ENCODE measurements at places on chromosomes 3 and 15. TPM values are rescaled to one million over a fixed set of nuclear protein-coding genes. Genes with fewer than 3 reads are reported as not detected.

GRCh38 chr3:67875338-67875737, 220.9 kb upstream of the SUCLG2 start:
- H3K36me3 ChIP-seq, result no peaks in the 10 kb centered on the region
- no peaks in the 10 kb centered on the region for H3K27me3 ChIP-seq
- H3K4me3 ChIP-seq, result no peak overlapping the region
- H3K27ac ChIP-seq, result no peak overlapping the region
- no peaks in the 10 kb centered on the region for H3K4me1 ChIP-seq

GRCh38 chr3:191070762-191071403, 128.2 kb upstream of the OSTN start:
- no peaks in the 10 kb centered on the region for H3K27me3 ChIP-seq
- H3K27ac ChIP-seq, result no peak overlapping the region
- no peak for DNase-seq
- H3K4me1 ChIP-seq, result peaks cover 9% of the 10 kb centered on the region
- no peaks in the 10 kb centered on the region for H3K36me3 ChIP-seq

SHC4 gene
- total RNA-seq, result 3.3 TPM

DNA sequence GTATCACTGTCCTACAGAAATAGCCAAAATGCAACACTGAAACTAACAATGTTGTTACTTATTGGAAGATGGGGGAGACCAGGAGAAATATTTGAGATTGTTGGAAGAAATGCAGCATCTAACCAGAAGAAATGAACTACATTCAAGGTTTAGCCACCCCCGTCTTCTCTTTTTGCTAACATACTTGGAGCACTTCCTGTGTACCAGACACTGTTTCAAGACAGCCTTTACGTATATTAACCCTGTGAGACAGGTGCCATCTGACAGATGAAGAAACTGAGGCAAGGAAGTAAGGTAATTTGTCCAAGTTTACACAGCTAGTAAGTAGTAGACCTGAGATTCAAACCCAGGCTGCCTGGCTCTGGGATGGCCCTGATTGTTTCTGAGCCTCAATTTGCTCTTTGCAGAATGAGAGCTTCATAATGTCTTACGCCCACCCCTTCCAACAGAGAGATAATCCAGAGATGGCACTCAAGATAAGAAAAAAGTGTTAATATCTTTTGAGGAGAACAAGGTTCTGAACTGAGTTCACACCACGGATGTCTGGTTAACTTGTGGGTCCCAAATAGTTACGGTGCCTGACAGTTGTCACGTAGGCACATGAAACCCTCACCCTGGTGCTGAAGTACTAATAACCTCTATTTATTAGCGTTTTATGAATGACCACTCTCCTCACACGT, 26.1 kb downstream of the RASGRP1 start:
- no peak for DNase-seq
- no peak overlapping the region for H3K4me3 ChIP-seq
- H3K27me3 ChIP-seq, result peaks cover 6% of the 10 kb centered on the region
- peaks cover 9% of the 10 kb centered on the region for H3K4me1 ChIP-seq
- H3K36me3 ChIP-seq, result no peaks in the 10 kb centered on the region

DNA sequence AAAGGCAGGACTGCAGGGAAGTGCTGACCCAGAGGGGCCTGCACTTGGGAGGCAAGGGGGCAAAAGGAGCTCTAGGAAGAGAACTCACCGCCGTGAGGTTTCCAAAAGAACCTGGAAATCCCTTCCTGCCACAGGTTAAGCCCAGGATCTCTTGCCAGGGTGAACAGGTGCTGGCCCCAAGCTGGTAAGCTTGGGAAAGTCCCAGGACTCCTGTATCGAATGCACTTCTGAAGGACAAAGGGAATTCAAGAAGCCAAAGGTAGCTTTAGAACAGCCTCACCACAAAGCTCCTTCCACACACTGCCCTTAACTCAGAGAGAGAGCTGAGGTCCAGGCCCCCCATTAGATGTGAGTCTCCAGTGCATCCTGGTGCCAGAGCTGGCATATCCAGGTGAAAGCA, 11.9 kb upstream of the SKIC8 start:
- H3K36me3 ChIP-seq, result no peaks in the 10 kb centered on the region
- H3K27me3 ChIP-seq, result peaks cover 43% of the 10 kb centered on the region
- no peak overlapping the region for H3K4me3 ChIP-seq
- DNase-seq, result no peak
- H3K27ac ChIP-seq, result no peak overlapping the region

GRCh38 chr15:92400980-92401787, 7.5 kb downstream of the ST8SIA2 start:
- no peak overlapping the region for H3K27ac ChIP-seq
- no peak for DNase-seq
- H3K27me3 ChIP-seq, result peaks cover 50% of the 10 kb centered on the region

DNA sequence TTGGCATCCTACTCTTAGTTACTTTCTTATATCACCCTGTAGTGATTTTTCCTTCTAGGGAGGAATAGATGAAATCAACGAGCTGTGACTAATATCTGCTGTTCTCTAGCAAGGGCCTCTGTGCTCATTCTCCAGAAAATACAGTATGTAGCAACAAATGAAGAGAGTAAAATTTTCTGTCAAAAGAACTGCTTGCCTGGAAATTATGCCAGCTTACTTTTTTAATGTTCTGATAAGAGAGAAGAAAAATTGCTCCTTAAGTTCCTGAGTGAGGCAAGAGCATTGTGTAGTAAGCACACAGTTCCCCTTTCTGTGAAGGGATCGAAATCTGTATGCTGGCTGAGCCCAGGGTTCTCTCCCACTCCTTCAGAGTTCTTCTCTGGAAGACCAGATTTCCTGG, 51.4 kb upstream of the GK5 start:
- H3K4me3 ChIP-seq, result no peak overlapping the region
- H3K27me3 ChIP-seq, result no peaks in the 10 kb centered on the region
- H3K36me3 ChIP-seq, result no peaks in the 10 kb centered on the region
- no peak for DNase-seq
- peak overlapping the region; percentile 42 for H3K27ac ChIP-seq

- H3K4me1 ChIP-seq, result no peaks in the 10 kb centered on the region
- no peak overlapping the region for H3K27ac ChIP-seq
- H3K4me3 ChIP-seq, result no peak overlapping the region
- DNase-seq, result no peak
- H3K36me3 ChIP-seq, result no peaks in the 10 kb centered on the region
Measured at GRCh38 chr15:96150254-96150653, 180.2 kb upstream of the NR2F2 start.

CLASP2 gene
- 75.0 TPM for total RNA-seq

DNA sequence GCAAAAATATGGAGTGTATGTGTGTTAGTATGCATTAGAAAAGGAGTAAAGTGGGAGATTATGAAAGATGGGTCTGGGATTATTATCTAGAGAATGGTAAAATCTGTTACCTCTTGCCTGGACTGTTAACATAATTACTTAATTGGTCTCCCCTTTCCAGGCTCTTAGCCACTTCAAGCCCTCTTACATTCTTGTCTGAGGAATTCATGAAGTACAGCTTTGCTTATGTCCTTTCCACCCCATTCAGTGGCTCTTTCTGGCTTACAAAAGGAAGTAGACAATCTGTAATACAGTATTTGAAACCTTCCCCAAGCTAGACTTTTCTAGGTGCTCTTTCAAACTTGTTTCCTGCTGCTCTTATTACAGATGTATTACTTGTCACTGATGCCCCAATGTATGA, 129.8 kb downstream of the MBNL1 start:
- peaks cover 100% of the 10 kb centered on the region for H3K4me1 ChIP-seq
- H3K36me3 ChIP-seq, result no peaks in the 10 kb centered on the region
- peak overlapping the region; percentile 87 for H3K27ac ChIP-seq

All from left ventricle myocardium inferior (tissue), 1 donor.